ENCODE measurements at places on chromosomes 13 and 19.

GRCh38 chr13:54875111-54875510 is 1846.5 kb downstream of the OLFM4 start:
- DNase-seq = peak; percentile 53

DNA sequence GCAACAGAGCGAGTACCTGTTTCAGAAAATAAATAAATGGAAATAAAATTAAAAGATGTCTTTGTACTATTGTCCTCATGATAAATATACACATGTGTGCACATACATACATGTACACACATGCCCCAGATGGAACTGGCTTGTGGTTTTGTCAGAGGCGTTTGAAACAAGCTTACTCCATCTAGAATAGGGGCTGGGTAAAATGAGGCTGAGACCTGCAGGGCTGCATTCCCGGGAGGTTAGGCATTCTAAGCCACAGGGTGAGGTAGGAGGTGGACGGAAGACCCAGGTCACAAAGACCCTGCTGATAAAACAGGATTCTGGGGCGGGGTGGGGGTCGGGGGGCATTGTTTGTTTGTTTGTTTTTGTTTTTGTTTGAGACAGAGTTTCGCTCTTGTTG is 8.1 kb upstream of the SIN3B start:
- DNase-seq = peak; percentile 53

GRCh38 chr13:49020940-49021553 is 45.3 kb downstream of the FNDC3A start:
- DNase-seq = peak; percentile 59

DNA sequence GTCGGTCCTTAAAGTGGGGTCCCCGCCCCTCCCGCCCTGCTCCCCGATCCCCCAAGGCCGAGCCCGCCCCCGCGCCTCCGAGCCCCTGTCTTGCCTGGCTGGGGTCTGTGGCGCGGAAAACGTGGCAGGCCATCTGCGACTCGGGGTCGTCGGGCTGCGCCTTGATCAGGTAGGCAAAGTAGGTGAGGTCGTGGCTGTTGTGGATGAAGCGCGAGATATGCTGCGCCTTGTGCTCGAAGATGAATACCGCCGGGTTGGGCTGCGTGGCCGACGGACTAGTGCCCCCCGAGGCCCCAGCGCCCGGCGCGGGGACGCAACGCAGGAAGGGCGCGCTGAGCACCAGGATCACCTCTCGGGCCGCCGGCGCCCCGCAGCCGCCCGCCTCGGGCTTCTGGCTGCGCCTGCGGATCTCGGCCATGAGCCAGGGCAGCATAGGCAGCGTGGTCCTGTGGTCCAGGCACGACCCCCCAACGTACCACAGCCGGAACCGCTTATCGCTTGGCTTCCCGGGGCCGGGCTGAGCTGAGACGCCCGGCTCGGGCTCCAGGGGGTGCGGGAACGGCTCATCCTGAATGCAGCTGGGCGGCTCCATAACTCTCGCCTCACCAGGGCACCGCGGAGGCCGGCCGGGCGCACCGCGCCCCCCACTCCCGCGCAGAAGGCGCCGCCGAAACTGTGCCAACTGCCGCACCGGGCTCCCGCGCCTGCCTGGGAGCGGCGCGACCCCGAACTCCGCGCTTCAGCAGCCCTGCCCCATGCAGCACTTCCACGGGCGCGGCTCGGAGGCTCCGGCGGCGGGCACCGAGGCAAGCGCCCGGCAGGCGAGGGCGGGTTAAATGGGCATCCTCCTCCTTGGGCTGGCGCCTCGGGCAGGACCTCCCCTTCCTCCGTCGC is 546 bp downstream of the TBC1D4 start:
- DNase-seq = peak; percentile 59

DNA sequence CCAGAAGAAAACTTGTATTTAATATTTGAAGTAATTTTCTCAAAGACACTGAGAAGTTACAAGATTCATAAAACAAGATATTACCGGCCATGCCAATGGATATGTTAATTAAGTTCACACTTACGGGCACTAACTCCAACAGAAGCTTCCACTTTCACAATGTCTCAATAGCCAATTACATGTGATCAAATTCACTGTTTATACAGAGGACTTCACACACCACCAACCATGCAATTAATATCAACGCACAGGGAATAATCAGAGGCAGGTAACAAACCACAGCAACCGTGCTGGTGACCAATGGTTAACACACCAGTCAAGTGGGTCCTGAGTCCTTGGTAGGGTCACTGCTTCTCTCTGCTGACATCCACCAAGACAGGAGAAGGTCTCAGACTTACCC is 5.9 kb upstream of the ACOD1 start:
- no peak for DNase-seq

DNA sequence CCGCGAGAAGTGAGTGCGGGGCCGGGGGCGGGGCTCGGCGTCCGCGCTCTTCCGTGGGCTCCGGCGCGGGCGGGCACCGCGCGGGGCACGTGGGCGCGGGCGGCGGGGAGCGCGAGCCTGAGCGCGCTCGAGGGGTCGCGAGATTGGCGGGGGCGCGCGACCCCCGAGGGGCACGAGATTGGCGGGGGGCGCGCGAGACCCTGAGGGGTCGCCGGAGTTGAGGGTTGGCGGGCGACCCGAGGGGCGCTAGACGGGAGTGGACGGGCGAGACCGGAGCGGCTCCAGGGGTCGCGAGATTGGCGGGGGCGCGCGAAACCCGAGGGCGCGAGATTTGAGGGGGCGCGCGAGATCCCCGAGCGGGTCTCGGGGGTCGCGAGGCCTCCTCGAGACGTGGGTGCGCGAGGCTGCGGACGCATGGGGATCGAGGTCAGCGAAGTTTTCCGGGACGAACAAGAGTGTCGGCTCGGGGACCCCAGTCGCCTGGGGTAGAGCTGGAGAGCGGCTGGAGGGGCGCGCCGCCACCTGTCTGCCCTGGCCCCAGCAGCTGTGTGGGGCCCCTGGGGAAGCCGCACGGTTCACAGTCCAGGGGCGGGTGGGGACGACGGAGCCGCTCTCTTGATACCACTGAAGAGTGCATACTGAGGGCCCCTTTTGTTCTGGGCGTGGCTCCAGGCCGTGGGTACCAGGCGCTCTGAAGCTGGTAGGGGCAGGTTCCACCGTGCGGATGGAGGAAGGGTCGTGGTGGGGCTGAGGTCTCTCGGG is 682 bp downstream of the SSBP4 start:
- no peak for DNase-seq

DNA sequence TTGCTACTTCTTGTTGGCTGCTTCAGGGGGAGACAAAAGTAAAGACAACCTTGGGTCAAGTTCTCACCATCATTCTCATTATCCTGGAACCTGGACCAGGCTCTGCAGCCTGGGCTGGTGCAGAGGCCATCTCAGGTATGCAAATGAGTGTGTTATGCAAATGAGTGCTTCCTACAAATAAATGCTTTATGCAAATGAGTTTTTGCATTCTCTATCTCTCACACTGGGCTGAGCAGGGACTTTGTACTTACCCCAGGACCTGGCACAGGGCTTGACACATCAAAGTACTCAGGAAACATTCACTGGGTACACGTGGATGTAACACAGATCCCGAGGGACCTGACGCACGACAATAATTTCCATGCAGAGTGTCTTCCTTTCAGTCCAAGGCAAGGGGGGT is 103.0 kb downstream of the DNAJC15 start:
- no peak for DNase-seq

GRCh38 chr13:82758044-82758443 is 1124.2 kb downstream of the SLITRK1 start:
- DNase-seq = peak; percentile 94

Data from mesendoderm (in vitro differentiated cells).